ENCODE measurements at places on chromosomes 4 and X. TPM values are rescaled to one million over a fixed set of nuclear protein-coding genes. Genes with fewer than 3 reads are reported as not detected.

The MAOA gene
- 27.6 TPM for total RNA-seq

The RTL5 gene
- total RNA-seq, result 4.5 TPM

The GPC4 gene
- 2.8 TPM for total RNA-seq

The SPACA5B gene
- not detected for total RNA-seq

The FGFR3 gene
- 0.33 TPM for total RNA-seq

The CT45A10 gene
- total RNA-seq, result not detected

The TMEM150C gene
- total RNA-seq, result 1.2 TPM

The FAM133A gene
- 0.17 TPM for total RNA-seq

The ATP2B3 gene
- total RNA-seq, result not detected

The SULT1E1 gene
- not detected for total RNA-seq

The FRAS1 gene
- 1.8 TPM for total RNA-seq

The NXT2 gene
- total RNA-seq, result 14.6 TPM

The CNKSR2 gene
- total RNA-seq, result 0.33 TPM

The HSD17B13 gene
- under 0.01 TPM for total RNA-seq

The PCSK1N gene
- 0.17 TPM for total RNA-seq

The CCKAR gene
- under 0.01 TPM for total RNA-seq

The ITGB1BP2 gene
- total RNA-seq, result 0.51 TPM

The EDNRA gene
- total RNA-seq, result 0.77 TPM

The DUSP21 gene
- total RNA-seq, result not detected

The MAGIX gene
- total RNA-seq, result 1.7 TPM

The BEND2 gene
- total RNA-seq, result not detected

The CYTL1 gene
- 0.17 TPM for total RNA-seq

The KIAA1210 gene
- total RNA-seq, result not detected

The NEXMIF gene
- under 0.01 TPM for total RNA-seq

The GAB1 gene
- total RNA-seq, result 10.6 TPM

The SPANXD gene
- not detected for total RNA-seq

The ADRA2C gene
- total RNA-seq, result 0.26 TPM

The MAGEE1 gene
- 1.2 TPM for total RNA-seq

The BCAP31 gene
- total RNA-seq, result 94.8 TPM

The ADH1A gene
- total RNA-seq, result not detected

The IQCM gene
- under 0.01 TPM for total RNA-seq

The PHOX2B gene
- not detected for total RNA-seq

Data from fibroblast of lung (primary cell).